AG09319 (cell line): ENCODE measurements at places on chromosomes 11 and 22.
A peak's percentile ranks its signal among the peaks of the same experiment; 100 is the strongest.

DNA sequence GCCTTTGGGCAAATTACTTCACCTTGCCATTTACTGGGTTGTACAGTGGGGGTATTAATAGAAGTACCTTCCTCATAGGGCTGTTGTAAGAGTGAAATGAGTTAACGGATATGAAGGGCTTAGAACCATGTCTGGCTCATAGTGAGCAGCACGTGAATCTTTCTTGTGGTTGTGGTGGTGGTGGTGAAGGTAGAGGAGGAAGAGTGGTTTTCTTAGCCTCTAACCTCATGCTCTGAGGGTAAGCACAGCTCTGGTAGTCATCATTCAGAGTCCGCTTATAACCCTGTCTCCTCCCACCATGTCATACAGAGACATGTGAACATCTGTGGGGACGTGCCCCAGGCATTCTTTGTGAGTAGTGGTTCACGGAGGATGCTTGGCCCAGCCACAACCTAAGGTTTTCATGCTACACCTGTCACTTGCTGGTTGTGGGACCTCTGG, 43.6 kb downstream of the TEAD1 start:
- DNase-seq = no peak

DNA sequence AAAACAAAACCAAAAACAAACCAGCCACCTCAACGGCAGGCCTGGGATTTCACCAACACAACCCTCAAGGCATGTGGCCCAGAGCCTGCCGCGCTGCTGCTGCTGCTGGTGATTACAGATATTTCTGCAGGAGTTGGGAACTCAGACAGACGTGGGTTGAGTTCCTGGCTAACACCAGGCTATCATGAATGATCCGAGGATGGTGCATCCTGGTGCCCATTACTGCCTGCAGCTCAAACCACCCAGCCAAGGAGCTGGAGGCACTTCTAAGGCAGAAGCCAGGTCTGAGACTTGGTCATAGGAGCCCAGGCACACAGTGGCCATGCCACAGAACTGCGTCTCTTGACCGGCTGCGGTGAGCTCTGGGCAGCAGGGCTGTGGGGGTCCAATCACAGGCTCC, 151.8 kb downstream of the MPPED1 start:
- DNase-seq = no peak

- no peak for DNase-seq
Observed at GRCh38 chr11:58617976-58618557, 4.4 kb upstream of the CNTF start.

DNA sequence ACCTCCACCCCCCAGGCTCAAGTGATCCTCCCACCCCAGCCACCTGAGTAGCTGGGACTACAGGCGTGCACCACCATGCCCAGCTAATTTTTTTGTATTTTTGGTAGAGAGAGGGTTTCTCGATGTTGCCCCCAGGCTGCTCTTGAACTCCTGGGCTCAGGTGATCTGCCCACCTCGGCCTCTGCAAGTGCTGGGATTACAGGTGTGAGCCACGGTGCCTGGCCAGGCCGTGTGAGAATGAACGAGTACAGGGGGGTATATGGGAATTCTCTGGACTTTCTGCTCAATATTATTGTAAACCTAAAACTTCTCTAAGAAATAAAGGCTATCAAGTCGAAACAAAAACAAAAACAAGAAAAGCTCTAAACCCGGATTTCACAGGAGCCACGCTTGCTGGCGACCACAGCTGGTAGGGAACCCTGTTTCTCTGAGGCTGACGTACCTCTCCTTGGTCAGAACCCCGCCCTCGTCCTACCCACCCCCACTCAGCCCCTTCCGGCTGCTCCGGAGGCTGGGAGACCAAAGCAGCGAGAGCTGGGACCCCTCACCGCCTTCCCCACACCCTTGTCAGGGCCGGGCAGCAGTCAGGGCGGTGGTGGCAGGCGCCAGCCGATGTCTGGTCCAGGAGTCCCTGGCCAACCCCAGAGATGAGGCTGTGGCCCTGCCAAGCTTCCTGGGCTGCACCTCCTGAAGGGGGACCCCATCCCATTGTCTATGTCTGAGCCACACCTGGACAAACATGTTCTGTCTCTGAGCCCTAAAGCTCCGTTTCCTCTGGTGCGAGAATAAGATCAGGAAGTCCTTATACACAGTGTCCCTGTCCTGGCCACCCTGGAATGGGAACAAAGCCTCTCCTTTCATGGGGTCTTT, 52.1 kb downstream of the LINC01488 start:
- no peak for DNase-seq

GRCh38 chr11:1917523-1918435, 1.7 kb upstream of the TNNT3 start:
- DNase-seq = no peak

GRCh38 chr11:12075822-12076821, 34.3 kb upstream of the MICAL2 start:
- peak; percentile 91 for DNase-seq

DNA sequence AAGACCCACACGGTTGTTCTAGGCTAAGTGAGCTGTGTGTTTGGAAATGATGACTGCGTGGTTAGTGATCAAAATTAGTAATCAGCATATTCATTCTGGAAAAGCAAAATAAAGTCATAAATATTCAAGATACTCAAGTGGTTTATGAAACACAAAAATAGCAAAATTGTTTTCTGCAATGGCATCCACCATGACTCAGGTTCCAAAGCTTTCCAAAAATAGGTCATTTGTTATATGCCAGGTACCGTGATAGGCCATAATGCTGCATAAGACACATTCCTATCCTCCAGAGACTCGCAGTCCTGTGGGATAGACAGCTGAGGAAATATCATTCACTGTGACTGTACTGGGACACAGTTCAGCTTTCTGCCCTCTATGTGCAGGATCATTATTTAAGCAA, 2.4 kb upstream of the ATL3 start:
- DNase-seq = no peak

DNA sequence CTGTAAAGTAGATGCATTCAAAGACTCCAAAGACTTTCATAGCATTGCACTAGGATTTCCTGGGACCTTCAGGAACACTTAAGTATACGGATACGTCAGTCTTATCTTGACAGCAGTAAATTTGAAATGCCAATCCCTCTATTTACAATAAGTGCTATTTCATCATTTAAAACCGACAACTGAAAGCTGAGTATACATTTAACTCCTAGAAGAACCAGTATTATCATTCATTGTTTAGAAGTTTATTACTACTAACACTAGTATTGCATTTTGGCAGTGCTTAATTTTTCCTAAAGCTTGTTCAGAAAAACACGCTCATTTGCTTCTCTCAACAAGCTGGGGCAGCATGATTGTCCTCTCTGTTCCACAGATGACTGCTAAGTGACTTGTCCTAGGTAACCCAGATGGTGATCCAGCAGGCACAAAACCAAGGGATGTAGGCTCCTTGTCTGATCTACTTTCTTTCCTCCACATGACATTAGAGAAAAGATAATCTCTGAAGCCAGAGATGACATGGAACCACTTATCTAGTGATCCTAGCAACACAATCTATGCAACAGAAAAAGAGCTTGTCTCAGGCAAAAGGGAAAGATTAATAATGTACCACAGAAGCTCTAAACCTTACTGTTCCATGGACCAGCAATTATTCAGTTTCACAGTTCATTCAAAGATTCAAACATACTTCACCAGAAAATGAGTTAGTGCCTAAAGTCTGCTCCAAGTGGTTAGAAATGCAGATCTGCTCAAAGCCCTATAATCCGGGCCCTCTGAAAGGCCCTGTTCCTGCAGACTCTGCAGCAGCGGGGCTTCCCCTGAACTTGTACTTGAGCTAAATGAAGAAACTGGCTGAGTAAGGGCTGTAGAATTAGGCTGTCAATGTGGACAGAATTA, 5.2 kb downstream of the MAML2 start:
- no peak for DNase-seq

DNA sequence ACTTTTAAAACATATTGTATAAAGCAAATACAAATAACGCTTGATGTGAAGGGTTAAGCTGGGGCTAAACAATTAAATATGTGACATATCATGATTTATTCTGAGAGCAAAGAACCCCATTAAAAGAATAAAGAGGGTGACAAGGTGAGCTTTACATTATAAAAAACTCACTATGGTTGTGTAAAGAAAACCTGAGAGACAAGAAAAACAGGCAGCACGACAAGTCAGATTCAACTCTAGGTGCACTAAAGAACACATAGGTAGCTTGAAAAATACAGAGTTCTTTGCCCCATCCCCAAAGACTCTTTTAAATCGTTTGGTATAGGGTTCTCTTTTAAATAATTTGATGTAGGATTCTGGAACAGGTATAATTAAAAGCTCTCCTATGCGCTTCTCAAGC, 63.5 kb downstream of the LUZP2 start:
- no peak for DNase-seq

DNA sequence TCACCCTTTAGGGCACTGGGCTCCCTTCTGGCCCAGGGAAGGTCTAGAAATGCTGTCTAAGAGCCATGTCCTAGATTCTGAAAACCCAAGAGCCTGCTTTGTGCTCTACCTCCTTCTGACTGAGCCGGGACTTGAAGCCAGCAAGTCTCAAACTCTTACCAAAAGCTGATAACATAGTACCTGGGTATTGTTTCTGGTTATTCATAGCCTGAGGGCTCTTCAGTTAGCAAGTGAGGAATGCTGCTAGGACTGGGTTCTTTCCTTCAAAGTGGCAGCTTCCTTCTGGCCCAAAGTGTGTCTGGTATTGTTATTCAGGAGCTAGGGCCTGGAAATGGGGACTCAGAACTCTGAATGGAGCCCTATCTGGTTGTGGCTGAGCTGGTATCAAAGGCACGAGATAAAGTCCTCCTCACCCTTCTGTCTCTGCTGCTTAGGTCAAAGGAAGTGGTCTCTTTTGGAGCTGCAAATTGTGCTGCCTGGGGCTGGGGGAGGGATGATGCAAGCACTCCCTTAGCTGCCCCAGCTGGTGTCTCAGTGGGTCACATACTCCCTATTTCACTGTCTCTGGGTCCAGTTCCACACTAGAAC, 696.0 kb upstream of the CCDC179 start:
- no peak for DNase-seq

- DNase-seq = no peak
Observed at GRCh38 chr22:39973656-39974055, 13.5 kb downstream of the TMA7B start.

GRCh38 chr11:1356007-1356435, 33.7 kb upstream of the BRSK2 start:
- DNase-seq = no peak

- no peak for DNase-seq
Observed at GRCh38 chr22:28395920-28396753, 283.5 kb downstream of the TTC28 start.

DNA sequence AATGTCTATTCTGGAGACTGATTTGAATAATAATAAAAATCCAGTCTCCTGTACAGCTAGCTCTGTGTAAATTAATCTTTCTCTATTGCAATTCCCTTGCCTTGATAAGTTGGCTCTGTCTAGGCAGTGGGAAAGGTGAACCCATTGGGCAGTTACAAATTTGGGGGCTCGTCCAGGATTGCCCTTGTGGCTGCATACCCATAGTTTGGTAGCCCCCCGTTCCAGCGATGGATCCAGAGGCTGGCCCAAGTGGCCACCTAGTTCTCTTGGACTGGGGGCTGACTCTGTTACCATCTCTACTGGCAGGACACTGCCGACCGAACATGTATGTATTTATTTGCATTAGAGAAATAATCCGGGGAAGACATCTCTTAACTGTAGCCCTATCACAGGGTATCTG, 326.2 kb upstream of the PDGFD start:
- no peak for DNase-seq

GRCh38 chr11:29153078-29153477, 863.8 kb downstream of the KCNA4 start:
- no peak for DNase-seq

GRCh38 chr11:75786101-75786736, 17.6 kb downstream of the DGAT2 start:
- DNase-seq = no peak

GRCh38 chr11:46896719-46897406, 21.5 kb downstream of the LRP4 start:
- DNase-seq = no peak

DNA sequence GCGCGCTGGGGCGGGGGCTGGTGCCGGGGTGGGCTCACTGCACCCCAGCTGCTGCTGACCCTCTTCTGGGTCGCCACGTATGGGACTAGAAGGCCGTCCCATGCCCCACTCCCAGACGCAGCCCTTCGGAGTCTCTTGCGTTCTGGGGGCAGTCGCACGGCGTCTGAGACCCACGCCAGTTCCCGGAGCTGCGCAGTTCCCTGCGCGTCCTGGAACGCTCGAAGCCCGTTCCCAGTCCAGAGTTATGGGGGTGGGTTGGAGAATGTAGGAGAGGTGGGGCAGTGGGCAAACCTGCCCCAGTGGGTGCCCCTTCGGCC, 375 bp downstream of the LAYN start:
- no peak for DNase-seq

DNA sequence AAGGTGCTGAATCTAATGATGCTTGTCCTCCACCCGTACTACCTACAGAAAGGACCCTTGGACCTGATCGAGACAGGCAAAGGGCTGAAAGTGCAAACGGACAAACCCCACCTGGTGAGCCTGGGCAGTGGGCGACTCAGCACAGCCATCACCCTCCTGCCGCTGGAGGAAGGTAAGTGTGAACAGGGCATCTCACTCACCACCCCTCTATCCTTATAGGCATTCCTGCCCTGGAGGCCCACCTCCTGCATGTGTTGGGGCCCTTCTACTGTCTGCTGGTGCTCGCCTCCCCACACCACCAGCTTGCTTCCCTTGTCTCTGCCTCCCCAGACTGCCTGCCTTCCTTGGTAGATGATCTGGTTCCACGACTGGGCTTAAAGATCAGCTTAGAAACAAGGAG, 7.1 kb downstream of the PHLDB1 start:
- no peak for DNase-seq

GRCh38 chr11:75471176-75471973, 38.4 kb upstream of the KLHL35 start:
- DNase-seq = no peak

GRCh38 chr11:118264569-118265465, 720 bp upstream of the MPZL2 start:
- DNase-seq = no peak

DNA sequence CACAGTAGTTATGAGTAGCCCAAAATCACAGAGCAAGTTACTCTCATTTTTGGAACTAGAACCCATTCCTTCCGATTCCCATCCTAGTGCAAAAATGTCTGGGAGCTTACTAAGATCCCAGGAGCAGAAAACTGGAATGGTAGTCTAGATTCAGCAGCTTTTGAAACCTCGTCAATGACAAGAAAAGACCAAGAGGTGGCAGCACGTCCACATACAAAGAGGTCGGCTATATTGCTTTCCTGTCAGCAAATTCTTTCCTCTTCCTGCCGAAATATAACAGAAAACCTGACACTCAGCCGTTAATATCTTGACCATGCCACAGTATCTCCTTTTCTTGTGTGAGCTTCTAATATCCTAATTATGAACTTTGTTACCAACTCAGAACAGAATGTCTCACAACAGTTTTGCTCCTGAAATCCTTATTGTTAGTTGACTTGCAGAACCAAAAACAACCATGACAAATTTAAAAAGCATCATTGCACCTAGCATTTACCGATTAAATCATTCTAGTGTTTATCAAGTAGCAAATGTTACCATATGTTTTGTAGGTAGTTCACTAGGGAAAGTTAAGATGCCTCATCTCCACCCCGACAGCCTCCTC, 92.8 kb upstream of the OR9G4 start:
- DNase-seq = peak; percentile 23
